Non-pigmented ciliary epithelial cell (primary cell): ENCODE measurements at places on chromosomes 7 and 10.
A peak's percentile ranks its signal among the peaks of the same experiment; 100 is the strongest.

- DNase-seq = no peak
These were observed 624.8 kb upstream of the FZD8 start for GRCh38 chr10:36266923-36267322.

DNA sequence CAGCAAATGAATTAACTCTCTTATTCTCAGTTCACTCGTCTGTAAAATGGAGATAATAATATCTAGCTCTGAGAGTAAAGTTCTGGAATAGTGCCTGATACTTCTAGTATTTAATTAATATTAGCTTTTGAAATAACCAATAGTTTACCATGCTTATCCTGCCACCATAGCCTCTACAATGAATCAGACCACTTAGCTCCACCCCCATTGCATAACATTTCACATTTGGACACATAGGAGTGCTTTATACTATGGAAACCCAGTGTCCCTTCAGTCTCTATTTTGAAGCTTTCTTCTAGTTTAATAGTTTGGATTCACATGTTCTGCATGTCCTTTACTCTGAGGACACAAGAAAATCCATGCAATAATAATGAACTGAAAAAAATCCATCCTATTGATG lies 427.3 kb upstream of the C7orf33 start:
- no peak for DNase-seq

DNA sequence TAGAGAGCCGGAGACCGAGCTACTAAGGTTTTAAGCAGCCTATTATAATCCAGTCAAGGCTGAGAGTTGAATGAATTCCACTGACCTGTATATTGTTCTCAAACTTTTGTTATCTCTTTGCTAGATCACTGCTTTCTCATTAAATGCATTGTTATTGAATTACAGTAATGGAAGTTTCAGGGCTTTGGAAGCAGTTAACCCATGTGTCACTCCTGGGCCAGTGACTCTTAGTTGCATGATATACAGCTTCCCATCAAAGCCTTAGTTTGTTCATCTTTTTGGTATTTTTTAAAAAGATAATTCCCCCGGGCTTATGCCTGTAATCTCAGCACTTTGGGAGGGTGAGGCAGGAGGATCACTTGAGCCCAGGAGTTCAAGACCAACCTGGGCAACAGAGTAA lies 55.4 kb upstream of the KIAA1217 start:
- DNase-seq = no peak

DNA sequence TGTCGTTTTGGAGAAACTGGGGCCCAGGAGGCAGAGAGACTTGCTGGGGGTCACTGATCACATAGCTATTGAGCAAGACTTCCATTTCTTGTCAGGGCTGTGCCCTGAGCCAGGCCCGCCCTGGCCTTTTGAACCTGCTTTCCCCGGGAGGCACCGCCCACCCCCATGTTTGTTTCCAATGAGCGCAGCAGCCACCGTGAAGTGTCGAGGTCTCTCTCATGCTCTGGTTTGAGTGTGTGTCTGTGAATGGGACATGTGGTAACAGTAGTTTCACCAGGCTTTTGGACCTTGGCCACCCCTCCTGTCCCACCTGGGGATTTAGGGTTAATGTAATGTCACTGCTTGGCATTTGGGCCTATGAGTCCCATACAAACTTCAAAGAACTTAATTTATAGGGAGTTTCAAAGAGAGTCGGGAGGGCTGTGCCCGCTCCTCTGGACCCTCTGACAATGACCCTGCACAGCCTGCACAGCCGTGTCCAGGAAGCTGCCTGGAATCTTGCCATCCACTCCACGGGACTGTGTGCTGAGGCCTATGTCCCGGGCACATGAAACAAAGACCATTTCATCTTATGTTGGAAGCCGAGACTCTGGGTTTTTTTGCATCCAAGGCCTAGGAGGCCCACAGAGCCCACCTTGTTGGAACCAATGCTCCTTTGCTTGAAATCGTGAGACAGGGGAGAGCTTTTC lies 6.3 kb downstream of the PRF1 start:
- DNase-seq = no peak

DNA sequence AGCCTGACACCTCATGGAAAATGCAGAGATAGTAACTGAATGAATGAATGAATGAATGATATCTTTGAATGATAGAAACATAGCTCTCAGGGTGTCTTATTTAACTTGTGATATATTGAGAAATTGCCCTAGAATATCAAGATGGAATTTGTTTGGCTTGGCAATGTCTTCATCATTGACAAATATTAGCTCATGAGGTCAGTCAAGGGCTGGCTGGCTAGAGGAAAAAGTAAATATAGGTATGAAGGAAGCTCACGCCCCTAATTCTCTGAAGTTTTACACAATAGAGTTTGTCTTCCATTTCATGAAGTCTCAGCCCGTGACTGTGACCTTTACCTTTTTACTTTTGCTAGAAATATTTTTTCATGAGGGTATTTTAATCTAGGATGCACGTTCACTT lies 305.2 kb downstream of the ADARB2 start:
- DNase-seq = no peak

DNA sequence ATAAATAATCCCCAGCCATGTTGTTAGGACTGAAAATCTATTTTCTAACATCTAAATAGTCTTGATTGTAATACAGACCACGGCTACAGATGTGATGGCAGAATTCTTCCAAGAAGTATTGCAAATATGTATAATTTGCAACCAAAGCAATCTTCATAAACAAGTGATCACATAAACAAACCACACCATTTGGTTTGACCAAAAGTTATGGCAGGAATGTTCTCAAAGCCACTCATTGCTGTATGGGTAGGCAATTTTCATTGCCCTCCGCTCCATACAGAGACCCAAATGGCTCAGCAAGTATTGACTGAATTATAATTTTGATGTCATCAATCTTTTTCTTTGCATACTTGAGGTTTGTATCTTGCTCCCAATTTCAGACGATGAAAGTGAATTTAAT lies 19.0 kb upstream of the RHOBTB1 start:
- no peak for DNase-seq

GRCh38 chr7:29019896-29020295 lies 61.8 kb upstream of the TRIL start:
- DNase-seq = no peak

- DNase-seq = no peak
These were observed 177.9 kb downstream of the SKAP2 start for GRCh38 chr7:26686448-26686981.

DNA sequence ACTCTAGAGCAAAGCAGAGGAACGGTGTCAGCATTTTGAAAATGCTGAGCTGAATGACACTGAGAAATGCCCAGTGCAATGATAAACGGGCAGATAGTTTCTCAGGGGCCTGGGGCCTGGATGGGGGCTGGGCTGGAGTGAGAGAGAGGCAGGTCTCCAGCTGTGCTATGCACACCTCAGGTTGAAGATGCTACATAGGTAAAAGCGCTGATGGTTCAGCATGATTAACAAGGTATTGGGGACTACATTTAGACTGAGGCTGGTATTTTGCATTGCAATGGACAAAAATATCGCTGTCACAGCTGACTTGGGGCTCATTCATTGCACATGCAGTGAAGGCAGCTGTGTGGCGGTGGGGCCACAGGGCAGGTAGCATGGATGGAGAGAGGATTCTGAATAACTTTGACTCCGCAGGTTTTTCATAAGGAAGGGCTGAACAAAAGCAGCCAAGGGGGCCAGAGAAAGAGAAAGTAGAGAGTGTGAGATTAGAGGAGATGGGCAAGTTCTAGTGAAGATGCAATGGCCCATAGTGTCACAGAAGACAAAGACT lies 290.8 kb upstream of the ZNF32 start:
- no peak for DNase-seq

DNA sequence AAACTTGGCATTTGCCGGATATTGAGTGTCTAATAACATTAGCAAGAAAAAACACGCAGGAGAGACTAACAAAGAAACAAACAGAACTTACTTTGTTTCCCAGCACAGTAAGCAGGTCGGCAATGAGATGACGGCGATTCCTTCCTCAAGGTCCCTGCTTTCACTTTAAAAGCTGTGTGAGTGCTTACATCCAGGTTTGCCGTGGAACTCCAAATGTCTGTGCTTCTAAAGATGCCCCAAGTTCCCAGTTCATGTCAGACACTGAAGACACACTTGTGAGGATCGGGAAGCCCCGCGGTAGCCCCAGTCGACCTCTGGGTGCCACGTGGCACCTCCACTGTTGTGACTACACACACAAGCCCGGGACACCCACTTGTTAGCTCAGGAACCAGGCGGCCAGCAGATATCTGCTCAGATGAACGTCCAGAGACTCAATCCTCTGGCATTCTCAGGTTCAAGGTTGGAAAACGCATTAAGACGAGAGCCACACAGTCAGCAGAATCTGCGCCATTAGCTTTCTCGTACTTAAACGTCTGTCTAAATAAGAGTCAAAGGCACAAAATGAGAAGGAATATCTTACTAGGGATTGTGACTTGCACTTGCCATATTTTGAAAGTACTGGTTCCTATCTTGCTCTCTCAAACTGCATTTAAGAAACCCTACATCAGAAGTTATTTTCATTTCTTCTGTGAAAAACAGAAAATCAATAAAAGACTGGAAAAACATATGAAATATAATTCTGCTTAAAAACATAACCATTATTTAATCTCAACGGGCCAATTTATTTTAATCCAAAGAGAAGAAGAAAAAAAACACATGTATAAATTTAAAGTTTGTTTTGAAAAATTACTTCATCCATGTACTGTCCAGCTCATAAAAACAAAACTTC lies 207.6 kb upstream of the KLF14 start:
- no peak for DNase-seq

- DNase-seq = no peak
These were observed 19.1 kb downstream of the CEP41 start for GRCh38 chr7:130421684-130422083.

DNA sequence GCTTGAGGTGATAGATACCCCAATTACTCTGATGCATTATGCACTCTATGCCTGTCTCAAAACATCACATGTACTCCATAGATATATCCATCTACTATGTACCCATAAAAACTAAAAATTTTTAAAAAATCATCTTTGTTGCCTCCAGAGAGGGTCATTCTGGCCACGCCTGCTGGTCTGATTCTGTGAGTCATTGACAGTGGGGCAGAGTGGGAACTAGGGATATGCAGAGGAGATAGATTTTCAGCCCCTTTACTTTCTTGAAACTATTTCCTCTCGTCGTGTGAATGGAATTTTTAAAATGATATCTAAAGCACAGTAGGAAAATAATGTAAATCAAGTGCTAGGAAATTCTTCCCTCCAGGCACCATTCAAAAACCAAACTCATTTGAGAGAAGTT lies 715.0 kb upstream of the NRP1 start:
- no peak for DNase-seq

GRCh38 chr10:60352105-60352504 lies 37.6 kb downstream of the ANK3 start:
- DNase-seq = no peak

DNA sequence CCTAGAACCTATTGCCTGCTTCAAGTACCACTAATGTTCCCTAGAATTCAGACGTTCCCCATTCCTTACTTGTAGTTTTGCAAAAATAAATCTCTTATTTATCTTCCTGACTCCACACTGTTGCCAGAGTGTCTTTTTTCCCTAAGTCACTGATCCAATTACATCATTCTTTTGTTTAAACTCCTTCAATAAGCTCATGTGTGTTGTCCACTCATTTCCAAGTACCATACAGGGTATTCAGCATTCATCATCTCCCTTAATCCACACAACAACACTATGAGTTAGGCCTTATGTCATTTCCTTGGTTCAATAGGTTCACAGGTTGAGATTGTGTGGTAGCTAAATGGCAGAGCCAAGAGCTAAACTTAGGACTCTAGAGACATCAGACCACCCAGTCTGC lies 119.9 kb upstream of the RHOBTB1 start:
- no peak for DNase-seq

DNA sequence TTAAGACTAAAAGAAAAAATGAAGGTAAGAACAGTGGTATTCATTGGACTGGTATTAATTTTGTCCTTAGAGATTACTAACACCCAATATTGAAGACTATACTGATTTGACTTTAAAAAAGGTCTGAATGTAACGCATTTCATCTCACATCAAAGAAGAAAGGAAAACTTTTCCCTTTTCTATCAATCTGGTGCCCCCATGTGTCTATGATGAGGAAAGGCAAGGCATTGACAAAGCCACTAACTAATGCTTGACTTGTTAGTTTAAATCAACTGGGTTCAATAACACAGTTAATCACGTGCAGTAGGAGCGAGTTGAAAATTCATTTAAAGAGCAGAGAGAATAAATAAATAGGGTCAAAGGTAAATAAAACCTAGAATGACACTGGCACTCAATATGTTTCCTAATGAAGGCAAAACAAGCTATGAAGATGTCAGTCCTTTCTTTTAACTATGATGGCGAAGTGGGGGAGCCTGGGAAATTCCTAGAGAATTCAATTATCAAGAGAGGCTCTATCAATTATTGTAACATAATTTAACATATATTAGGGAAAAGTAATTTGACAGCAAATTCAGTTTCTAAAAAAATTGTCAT lies 180.9 kb downstream of the ANK3 start:
- DNase-seq = no peak

GRCh38 chr7:115356999-115357702 lies 435.3 kb downstream of the MDFIC start:
- DNase-seq = no peak

GRCh38 chr10:71239946-71240795 lies 27.8 kb downstream of the UNC5B start:
- DNase-seq = no peak

DNA sequence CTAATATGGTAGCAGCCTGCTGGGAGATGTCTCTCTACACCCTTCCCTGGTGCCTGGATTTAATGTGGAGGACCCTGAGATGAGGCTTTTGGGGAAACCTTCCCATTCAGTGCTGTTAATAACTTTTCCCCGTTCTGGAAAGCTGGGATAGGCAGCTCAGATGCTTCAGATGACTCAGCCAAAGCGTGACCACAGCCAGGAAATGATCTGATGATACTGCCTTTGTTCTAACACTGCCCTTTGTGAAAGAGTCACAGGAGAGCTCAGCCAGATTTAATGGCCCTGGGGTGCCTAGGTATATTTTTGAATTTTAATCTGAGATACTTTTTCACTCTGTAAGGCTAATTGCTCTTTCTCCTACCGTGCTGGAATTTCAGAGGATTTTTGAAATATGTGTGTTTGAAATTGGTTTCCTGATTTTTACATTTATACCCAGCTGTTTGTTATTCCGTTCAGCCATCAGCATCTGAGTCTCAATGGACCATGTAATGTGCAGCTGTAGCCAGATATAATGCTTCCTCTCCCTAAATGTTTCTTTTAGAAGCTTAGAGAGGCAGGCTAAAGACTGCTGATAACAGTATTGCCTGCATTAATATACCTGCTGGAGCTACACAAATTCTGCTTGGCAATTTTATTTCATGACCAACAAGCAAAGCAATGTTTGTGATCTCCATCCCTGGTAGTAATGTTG lies 17.8 kb downstream of the CELF2 start:
- DNase-seq = peak; percentile 44

DNA sequence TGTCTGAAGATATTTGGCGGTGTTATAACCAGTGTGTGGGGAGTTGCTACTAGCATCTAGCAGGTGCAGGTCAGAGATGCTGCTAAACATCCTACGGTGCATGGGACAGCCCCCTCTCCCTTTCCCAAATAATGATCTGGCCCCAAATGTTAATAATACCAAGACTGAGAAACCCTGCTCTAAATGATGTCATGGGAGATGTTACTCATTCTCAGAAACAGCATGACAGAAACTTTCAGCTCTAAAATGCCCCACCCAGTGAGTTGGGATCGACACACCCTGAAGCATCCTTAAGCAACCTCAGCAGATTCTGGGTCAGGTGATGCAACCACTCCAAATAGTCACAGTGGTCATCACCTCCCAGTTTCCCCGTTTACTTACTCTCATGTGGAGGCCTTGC lies 108.8 kb upstream of the MPP7 start:
- DNase-seq = no peak

GRCh38 chr7:16846601-16847165 lies 35.1 kb downstream of the AGR3 start:
- no peak for DNase-seq
